ENCODE measurements at places on chromosomes 13 and 19.

DNA sequence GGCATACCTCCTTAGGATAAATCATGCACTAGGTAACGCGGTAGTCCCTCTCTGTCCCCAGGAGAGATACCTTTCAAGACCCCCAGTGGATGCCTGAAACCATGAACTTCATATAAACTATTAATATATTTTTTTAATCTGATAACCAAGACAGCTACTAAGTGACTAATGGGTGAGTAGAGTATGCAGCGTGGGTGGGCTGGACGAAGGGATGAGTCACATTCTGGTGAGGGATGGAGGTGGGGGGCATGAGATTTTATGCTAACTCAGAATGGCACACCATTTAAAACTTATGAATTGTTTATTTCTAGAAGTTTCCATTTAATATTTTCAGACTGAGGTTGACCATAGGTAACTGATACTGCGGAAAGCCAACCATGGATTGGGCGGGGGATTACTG lies 46.2 kb downstream of the CDK8 start:
- no peak for DNase-seq

GRCh38 chr13:40671956-40672764 lies 5.7 kb upstream of the FOXO1 start:
- DNase-seq: no peak

- DNase-seq: no peak
Observed at GRCh38 chr13:112067116-112067741, at the start of gene SOX1. SOX1 (plus strand) TSS chr13:112067149; CDS start chr13:112067659, 510 bp downstream.

DNA sequence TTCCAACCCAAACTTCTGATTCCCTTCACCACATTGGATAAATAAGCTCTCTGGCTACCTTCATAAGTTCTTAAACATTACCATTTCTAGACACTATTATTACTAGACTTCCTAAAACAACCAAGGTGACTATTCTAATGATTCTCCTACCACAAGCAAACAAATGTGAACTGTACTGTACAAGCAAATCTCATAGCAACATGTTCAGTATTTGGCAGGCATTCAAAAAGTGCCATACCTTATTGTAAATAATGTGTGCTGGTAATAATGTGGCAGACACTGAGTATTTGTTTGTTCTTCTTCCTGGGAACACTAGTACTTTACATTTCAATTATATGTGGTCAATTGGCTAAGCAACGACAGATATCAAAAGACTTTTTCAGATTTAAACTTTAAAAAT lies 986.0 kb upstream of the SPRY2 start:
- no peak for DNase-seq

DNA sequence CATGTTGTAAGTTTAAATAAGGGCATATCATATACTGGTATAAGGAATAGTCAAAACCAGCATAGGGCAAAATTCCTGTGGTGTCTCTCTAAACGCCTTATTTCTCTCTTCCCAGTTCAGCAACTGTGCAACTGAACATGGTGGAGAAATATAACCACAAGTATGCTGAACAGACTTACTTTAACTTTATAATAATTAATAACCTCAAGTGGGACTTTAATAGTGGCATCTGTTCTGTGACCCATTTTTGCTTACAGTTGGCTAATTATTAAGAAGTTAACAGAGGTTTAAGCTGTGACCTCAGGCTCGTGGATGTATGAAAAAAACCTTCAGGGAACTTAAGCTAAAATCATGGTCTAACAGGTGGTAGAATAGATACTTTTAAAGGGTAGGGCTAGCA lies 54.3 kb downstream of the MICU2 start:
- no peak for DNase-seq

GRCh38 chr13:98570929-98571372 lies 6.0 kb downstream of the STK24 start:
- no peak for DNase-seq

- DNase-seq: no peak
Observed at GRCh38 chr19:52216401-52216800, 26.5 kb downstream of the PPP2R1A start.

- DNase-seq: no peak
Observed at GRCh38 chr19:55519451-55520311, 17.3 kb downstream of the SBK2 start.

DNA sequence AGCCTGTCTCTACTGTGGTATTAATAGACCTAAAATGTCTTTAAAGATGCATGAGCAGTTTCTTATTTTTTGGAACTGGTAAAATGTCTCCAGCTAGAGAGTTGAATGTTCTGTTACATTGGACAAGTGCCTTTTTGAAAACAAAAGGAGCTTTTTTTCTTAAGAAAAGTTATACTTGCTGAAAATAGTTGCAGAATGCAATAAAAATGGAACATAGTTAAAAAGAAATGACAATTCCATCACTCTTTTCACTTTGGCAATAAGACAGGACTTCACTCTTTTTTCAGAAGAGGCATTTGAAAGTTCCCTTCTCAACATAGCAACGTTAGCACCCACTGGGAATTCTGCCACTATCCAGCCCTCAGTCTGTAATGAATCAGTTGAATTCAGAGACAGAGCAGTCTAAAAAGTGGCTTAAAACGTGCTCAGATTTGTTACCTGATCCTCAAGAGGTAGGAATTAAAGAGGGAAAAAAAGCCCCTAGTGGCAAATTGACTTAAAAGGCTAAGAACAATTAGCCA lies 10.1 kb downstream of the RGCC start:
- no peak for DNase-seq

DNA sequence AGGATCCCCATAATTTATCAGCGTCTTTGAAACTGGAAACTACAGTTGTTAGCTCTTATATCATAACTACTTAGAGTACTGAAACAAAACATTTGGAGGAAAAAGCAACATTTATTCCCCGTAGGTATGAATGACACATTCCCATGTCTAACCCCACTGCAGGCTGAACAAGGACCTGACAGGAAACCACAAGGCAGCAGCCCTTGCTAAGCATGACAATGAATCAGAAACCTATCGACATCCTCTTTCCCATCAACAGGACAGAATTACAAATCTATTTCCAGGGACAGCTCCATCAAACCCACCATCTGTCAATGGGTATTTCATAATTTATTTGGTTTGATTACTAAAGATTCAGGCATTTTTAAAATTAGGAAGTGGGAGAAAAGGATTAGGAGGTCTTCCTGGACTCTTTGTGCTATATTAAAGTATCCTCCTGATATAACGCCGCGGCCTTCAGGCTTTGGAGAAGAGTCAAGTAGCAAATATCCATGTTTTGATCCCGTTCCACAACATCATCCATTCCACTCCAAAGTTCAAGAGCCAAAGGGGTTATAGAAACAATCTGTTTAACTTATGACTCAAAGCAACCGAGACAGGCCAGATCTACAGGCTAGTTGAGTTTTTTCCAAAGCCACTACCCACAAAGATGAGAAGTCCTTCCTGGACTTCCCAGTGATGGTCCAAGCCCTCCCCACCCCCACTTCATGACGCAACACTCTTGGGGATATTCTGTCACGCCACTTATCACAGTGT lies 51.1 kb downstream of the FAM216B start:
- no peak for DNase-seq

DNA sequence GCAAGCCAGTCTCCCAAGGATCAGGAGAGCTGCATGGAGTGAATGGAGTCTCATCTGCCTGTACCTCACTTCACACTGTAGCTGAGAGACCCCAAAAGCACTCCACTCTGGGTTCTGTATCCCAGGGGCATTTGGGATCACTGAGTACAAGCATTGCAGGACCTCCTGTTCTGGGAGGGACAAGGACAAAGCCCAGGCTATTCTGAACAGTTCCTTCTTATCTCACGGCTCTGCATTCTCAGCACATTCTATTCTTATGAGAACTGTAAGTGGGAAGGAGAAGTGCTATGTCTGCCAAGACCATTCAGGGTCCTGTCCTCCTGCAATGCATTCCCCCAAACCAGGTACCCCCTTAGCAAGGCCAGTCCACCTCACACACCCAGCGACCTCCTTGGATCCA lies 42.8 kb downstream of the RNF6 start:
- DNase-seq: no peak

DNA sequence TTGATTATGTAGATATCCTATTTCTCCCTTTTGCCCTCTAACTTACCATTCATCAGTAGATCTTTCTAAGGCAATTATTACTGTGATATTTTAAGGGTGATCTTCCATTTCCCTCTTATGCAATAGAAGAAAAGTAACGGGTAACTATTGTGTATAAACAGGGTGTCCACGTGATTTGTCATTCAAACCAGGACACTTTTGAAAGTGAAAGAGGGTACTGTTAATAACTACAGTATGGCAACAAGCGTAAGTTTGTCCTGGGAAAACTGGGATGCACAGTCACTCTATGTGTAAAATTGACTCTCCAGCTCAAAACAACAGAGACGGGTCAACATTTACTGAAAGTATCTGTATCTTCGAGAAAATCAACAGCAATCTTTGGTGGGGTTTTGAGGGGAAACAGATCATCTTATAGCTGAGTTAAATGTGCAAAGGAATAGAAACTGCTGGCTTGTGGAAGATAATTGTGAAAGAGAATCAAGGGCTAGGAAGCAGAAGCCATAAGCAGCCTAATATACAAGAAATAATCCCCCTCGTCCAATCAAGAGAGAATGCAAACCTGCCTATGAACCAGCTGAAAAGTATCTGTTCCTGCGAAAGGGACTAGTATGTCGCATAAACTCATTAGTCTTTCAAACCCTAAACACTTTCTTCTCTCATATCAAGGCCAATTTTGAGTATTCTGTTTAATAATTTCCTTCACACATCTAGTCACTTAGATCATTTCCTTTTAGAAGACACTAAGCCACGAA lies 126.7 kb downstream of the FOXO1 start:
- no peak for DNase-seq

DNA sequence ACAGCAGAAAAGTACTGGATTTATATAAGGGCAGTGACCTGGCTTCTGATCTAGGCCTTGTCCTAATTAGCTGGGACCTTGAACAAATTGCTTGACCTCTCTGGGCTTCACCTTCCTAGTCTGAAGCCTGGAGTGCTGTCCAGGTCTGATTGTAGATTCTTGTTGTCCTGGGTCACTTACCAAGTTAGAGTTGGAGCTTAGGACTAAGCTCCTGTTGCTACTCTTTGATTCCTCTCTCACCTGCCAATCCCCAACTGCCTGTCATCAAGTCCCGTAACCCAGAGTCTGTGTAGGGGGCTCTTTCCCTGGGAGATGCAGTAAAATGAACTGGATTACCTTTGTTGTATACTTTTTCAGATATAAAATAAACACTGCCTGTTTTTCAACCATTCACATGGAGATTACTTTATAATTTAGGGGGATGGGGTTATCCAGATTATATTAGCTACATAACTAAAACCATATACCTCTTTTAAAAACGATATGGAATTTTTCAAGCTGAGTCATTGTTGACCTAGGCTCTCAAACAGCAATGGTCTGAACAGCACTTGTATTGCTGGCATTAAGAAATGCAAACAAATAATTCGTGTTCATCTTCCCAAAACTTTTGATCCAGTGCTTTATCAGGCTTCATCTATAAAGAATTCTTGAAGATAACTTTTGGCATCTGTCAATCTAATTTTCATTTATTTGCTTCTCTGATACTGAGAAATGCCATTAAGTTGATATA lies 5.8 kb downstream of the ARHGAP35 start:
- no peak for DNase-seq

DNA sequence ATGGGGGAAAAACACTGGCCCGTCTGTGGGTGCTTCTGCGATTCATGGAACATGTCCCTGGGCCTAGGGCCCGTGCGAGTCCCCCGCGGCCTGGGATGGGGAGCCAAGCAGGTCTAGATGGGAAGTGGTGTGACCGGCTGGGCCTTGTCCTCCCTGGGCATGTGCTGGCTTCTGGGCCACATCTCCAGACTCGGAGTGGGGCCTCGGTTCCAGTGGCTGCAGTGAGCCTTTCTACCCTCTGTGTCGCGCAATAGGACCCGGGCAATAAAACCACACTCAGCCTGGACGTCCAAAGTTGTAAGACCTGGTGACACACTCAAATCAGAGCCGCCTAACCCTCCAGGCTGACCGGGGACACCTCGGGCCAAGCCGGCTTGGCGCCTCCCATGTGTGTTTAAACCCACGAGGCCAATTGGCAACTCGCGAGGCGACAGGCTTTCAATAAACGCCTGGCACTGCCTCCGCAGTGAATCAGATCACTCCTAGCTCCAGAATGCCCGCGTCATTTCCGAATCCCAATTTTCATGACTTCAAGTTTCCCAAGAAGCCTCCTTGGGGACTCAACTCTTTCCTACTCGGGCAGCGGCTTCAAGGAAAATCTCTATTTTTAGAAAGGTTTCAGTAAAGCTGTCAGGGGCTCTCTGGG lies 57.3 kb downstream of the KLF2 start:
- DNase-seq: no peak

DNA sequence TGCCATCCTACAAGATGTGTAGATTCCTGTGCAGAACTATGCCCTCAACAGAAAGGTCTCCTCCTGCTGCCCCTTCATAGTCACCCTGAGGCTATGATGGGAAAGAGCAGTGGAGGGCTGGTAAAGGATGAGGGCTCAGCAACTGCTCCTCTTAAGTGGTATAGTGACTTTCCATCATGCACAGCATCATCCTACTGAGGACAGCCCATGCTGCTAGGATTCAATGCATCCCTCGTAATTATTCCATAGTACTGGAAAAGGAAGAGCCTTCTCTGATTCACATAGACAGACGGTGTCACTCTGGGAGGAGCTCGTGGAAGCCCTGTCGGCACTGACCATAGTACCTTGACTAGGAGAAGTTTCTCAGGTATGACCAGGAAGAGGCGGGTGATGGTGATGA lies 47.6 kb upstream of the IRS2 start:
- DNase-seq: no peak

DNA sequence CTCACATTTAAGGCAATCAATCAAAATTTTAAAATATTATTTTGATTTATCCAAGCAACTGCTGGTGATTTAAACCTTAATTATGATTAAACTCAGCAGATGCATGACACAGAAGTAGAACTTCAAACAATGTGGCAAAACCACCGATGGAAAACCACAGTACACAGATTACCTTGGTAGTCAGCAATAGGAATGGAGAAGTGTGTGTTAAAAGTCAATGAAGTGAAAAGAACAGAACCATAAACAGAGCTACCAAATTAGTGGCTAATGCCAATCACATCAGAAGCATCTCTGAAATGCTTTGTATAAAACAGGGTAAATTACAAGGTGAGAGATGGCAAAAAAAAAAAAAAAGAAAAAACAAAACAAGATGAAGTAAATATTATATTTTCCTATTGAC lies 31.2 kb downstream of the KATNAL1 start:
- no peak for DNase-seq

DNA sequence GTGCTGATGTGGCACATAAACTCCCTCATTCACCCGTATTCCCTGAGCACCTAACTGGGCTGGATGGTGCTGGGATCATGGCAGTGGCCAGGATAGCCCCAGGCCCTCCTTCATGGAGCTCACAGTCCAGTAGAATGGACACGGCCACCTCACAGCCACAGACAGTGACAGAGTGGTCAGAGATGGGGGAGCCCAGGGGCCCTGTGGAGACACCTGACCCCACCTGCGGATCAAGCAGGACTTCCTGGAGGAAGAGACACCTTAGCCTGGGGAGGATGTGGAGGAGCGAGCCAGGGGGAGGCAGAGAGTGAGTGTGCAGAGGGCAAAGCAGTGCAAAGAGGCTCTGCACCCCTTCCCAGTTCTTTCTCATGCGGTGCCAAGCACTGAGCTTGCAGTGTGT lies 21.1 kb upstream of the OVOL3 start:
- no peak for DNase-seq

- DNase-seq: no peak
Observed at GRCh38 chr13:50244713-50245574, 229.7 kb downstream of the KCNRG start.
